Glutamatergic neuron (in vitro differentiated cells): ENCODE measurements at places on chromosomes 5 and 9. TPM values are rescaled to one million over a fixed set of nuclear protein-coding genes. Genes with fewer than 3 reads are reported as not detected.
A peak's percentile ranks its signal among the peaks of the same experiment; 100 is the strongest.

DNA sequence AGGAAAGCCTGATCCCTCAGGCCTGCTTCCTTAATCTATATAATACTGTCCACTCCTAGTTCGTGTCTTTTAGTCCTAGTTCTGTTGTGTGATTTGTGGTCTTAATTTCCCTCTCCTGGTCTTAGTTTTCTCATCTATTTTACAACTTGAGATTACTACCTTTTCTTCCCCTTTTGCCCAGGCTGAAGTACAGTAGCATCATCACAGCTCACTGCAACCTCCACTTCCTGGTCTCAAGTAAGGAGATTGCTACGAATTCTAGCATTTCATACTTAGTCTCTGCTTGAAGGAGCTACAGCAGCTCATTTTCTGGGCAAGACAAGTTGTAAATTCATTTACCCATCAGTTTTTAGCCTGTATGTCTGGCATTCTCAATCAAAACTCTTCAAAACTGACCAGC, 5.5 kb downstream of the TRIM32 start:
- H3K4me3 ChIP-seq, result no peak overlapping the region
- no peak for DNase-seq
- H3K27ac ChIP-seq, result no peak overlapping the region
- peaks cover 10% of the 10 kb centered on the region for H3K4me1 ChIP-seq
- H3K27me3 ChIP-seq, result peaks cover 3% of the 10 kb centered on the region
- no peaks in the 10 kb centered on the region for H3K36me3 ChIP-seq

- no peak for DNase-seq
- no peak overlapping the region for H3K27ac ChIP-seq
- H3K27me3 ChIP-seq, result peaks cover 3% of the 10 kb centered on the region
- H3K4me3 ChIP-seq, result no peak overlapping the region
These were observed 38.3 kb downstream of the ANKRD33B start for GRCh38 chr5:10602031-10602806.

DNA sequence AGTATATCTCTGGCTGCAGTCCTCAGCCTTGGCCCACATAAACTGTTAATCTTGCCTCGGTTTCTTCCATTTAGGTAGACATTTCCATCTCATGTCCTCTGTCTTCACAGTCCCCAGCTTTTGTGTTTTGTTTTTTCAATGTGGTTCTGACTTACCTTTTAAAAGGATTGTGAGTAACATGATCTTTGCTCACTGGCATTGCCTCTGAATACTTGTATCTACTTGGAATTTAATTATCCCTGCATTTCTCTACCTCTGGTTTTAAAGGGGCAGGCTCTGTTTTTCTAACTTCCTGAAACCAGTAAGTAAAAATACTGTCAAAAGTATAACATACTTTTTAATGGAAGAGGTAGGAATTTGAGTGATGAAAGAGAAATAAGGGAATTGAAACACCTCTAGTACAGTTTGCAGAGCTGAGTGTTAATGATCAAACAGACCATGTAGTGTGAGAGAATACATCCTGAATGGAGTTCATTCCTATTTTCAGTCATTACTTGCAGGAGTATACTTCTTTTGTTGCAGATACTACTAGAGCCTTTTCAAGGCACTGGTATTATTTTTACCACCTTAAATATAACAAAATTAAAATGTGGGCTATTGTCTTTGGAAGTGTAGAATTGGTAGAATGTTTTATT, 62.6 kb downstream of the MTREX start:
- no peaks in the 10 kb centered on the region for H3K27me3 ChIP-seq
- no peak for DNase-seq
- no peak overlapping the region for H3K27ac ChIP-seq
- no peak overlapping the region for H3K4me3 ChIP-seq
- no peaks in the 10 kb centered on the region for H3K4me1 ChIP-seq

DNA sequence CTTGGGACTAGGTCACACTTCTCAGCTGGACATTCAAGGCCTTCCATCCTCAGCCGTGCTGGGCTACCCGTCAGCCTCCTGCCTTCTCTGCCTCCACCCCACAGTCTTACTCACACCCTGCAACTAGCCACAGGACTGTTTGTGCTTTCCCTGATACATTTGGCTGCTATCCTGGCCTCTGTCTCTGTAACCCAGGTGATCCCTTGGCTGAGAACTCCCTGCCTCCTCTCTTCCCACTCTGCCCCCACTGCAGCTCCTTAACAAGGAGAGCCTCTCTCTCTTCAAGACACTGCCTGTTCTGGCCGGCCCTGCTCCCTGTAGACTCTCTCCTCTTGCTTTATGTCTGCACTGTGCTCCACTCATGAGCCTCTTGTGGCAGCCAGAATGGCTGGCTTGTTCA, 120.6 kb downstream of the MSX2 start:
- H3K27me3 ChIP-seq, result peaks cover 3% of the 10 kb centered on the region
- no peak overlapping the region for H3K4me3 ChIP-seq
- no peak for DNase-seq
- H3K36me3 ChIP-seq, result peaks cover 7% of the 10 kb centered on the region

- H3K36me3 ChIP-seq, result no peaks in the 10 kb centered on the region
- peak; percentile 78 for DNase-seq
- H3K4me1 ChIP-seq, result peaks cover 52% of the 10 kb centered on the region
- H3K27ac ChIP-seq, result peak overlapping the region; percentile 96
- peak overlapping the region; percentile 90 for H3K4me3 ChIP-seq
These were observed 65.5 kb upstream of the ABCA1 start for GRCh38 chr9:104993291-104993963.

- H3K4me1 ChIP-seq, result peaks cover 31% of the 10 kb centered on the region
- H3K4me3 ChIP-seq, result no peak overlapping the region
- H3K27me3 ChIP-seq, result peaks cover 4% of the 10 kb centered on the region
- no peak overlapping the region for H3K27ac ChIP-seq
These were observed 57.3 kb upstream of the ANKRD33B start for GRCh38 chr5:10506535-10506934.

- no peaks in the 10 kb centered on the region for H3K36me3 ChIP-seq
- H3K27me3 ChIP-seq, result no peaks in the 10 kb centered on the region
- H3K27ac ChIP-seq, result no peak overlapping the region
- H3K4me1 ChIP-seq, result peaks cover 3% of the 10 kb centered on the region
- no peak for DNase-seq
These were observed 98.4 kb downstream of the UNC13B start for GRCh38 chr9:35260186-35260585.

DNA sequence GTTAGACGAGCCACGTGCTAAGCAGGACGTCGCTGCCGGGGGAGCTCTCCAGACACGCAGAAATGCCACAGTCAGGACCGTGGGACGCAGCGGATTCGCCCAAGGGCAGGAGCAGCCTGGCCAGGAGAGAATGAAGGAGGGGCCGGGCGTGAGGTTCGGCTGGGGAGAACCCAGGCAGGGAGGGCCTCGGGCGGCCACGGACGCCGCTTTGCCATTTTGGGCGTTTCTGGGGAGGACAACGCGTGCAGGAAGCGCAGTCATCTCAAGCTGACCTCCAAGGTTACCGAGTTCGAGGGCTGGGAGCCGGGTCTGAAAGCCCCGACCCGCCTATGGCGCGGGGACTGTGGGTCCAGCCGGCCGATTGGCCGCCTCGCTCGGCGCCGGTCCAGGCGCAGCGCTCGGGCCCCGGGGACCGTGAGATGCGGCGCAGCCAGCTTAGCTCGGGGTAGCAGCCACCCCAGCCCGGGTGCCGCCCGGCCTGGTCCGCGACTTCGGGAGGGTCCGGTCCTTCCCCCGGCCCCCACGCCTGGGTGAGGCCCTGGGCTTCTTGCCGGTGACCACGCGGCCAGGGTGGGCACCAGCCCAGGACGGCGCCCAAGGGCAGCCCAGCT, 760 bp upstream of the MAN1B1 start:
- H3K27me3 ChIP-seq, result peaks cover 12% of the 10 kb centered on the region
- H3K4me3 ChIP-seq, result peak overlapping the region; percentile 88
- H3K27ac ChIP-seq, result peak overlapping the region; percentile 59
- peaks cover 17% of the 10 kb centered on the region for H3K4me1 ChIP-seq
- H3K36me3 ChIP-seq, result peaks cover 6% of the 10 kb centered on the region

GRCh38 chr9:136086213-136086881, 8.7 kb downstream of the NACC2 start:
- H3K27ac ChIP-seq, result no peak overlapping the region
- H3K4me3 ChIP-seq, result no peak overlapping the region
- H3K27me3 ChIP-seq, result no peaks in the 10 kb centered on the region
- no peaks in the 10 kb centered on the region for H3K36me3 ChIP-seq
- DNase-seq, result peak; percentile 15

GRCh38 chr9:97480749-97481148, 20.7 kb upstream of the TMOD1 start:
- DNase-seq, result no peak
- H3K36me3 ChIP-seq, result no peaks in the 10 kb centered on the region
- no peak overlapping the region for H3K27ac ChIP-seq
- no peaks in the 10 kb centered on the region for H3K4me1 ChIP-seq
- no peak overlapping the region for H3K4me3 ChIP-seq

GRCh38 chr9:35406183-35406959, 83.5 kb upstream of the RUSC2 start:
- H3K4me3 ChIP-seq, result peak overlapping the region; percentile 31
- DNase-seq, result peak; percentile 57
- H3K27ac ChIP-seq, result no peak overlapping the region
- no peaks in the 10 kb centered on the region for H3K36me3 ChIP-seq
- no peaks in the 10 kb centered on the region for H3K27me3 ChIP-seq

GRCh38 chr5:93395010-93395409, 186.0 kb downstream of the NR2F1-AS1 start:
- H3K36me3 ChIP-seq, result no peaks in the 10 kb centered on the region
- no peaks in the 10 kb centered on the region for H3K4me1 ChIP-seq
- no peak overlapping the region for H3K27ac ChIP-seq

GRCh38 chr9:27601396-27601795, 28.1 kb upstream of the C9orf72 start:
- H3K27me3 ChIP-seq, result peaks cover 2% of the 10 kb centered on the region
- H3K4me3 ChIP-seq, result no peak overlapping the region
- no peaks in the 10 kb centered on the region for H3K36me3 ChIP-seq
- H3K27ac ChIP-seq, result no peak overlapping the region

GRCh38 chr9:104177676-104178075, 83.6 kb downstream of the SMC2 start:
- no peak overlapping the region for H3K4me3 ChIP-seq
- H3K27ac ChIP-seq, result no peak overlapping the region
- peaks cover 3% of the 10 kb centered on the region for H3K4me1 ChIP-seq

The PCDHB16 gene
- total RNA-seq, result 20.1 TPM

The SLC9A3 gene
- total RNA-seq, result 1.1 TPM

- no peak overlapping the region for H3K4me3 ChIP-seq
- H3K27ac ChIP-seq, result no peak overlapping the region
- H3K36me3 ChIP-seq, result no peaks in the 10 kb centered on the region
- no peaks in the 10 kb centered on the region for H3K27me3 ChIP-seq
- no peaks in the 10 kb centered on the region for H3K4me1 ChIP-seq
- DNase-seq, result no peak
These were observed 16.8 kb downstream of the C9orf72 start for GRCh38 chr9:27556470-27556869.

The CACFD1 gene
- total RNA-seq, result 45.4 TPM

GRCh38 chr9:106304401-106304920, 558.5 kb upstream of the ZNF462 start:
- H3K27ac ChIP-seq, result no peak overlapping the region
- H3K27me3 ChIP-seq, result peaks cover 2% of the 10 kb centered on the region
- H3K4me1 ChIP-seq, result peaks cover 13% of the 10 kb centered on the region

DNA sequence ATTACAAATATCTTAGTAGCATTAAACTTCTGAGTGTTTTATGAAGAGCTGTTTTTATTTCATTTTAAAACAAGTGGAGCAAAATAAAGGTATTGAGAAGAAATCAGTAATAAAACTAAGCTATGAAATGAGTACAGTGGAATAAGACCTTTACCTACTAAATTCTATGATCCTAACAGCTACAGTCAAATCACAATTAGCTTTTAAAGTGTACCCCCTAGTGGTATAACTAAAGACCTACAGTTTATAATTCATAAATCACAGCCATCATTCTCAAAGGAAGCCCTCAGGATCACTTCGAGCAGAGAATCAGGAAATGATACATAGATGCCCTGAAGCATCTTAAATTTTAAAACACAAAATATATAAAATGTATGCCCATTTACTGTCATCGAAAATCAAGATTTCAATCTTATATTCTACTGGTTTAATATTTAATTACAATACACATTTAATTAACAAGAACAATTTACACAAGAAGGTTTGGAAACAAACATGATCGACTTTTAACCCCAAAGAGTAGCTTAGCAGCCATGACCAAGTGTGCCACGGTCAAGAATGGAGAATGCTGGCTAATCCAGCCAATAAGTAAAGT, 12.3 kb downstream of the CCNH start:
- H3K4me1 ChIP-seq, result peaks cover 2% of the 10 kb centered on the region
- DNase-seq, result no peak
- no peak overlapping the region for H3K27ac ChIP-seq

GRCh38 chr9:976258-976942, at the start of gene DMRT3:
Gene DMRT3, plus strand, starts transcription at chr9:976655. Its CDS starts 347 bp downstream, at chr9:977002.
- peak within 1 kb of the TSS; percentile 72 for H3K4me3 ChIP-seq
- H3K36me3 ChIP-seq, result peaks cover 5% of the 10 kb centered on the region
- peak; percentile 73 for DNase-seq
- no peak within 1 kb of the TSS for H3K27ac ChIP-seq
- peaks cover 48% of the 10 kb centered on the region for H3K27me3 ChIP-seq

- H3K27ac ChIP-seq, result no peak overlapping the region
- H3K4me3 ChIP-seq, result no peak overlapping the region
- no peaks in the 10 kb centered on the region for H3K36me3 ChIP-seq
- peaks cover 5% of the 10 kb centered on the region for H3K4me1 ChIP-seq
These were observed 387.5 kb downstream of the TRIM36 start for GRCh38 chr5:114782177-114782576.

- H3K27me3 ChIP-seq, result peaks cover 4% of the 10 kb centered on the region
- no peak overlapping the region for H3K4me3 ChIP-seq
- no peak overlapping the region for H3K27ac ChIP-seq
- no peaks in the 10 kb centered on the region for H3K36me3 ChIP-seq
- H3K4me1 ChIP-seq, result peaks cover 27% of the 10 kb centered on the region
These were observed 624.1 kb downstream of the ISL1 start for GRCh38 chr5:52007230-52007858.

GRCh38 chr9:136694163-136694871, 7.1 kb upstream of the AGPAT2 start:
- H3K27me3 ChIP-seq, result peaks cover 5% of the 10 kb centered on the region
- no peak overlapping the region for H3K27ac ChIP-seq
- peaks cover 15% of the 10 kb centered on the region for H3K4me1 ChIP-seq
- H3K36me3 ChIP-seq, result no peaks in the 10 kb centered on the region
- peak; percentile 86 for DNase-seq
- H3K4me3 ChIP-seq, result no peak overlapping the region

GRCh38 chr5:172410662-172411483, 43.5 kb downstream of the SH3PXD2B start:
- H3K4me3 ChIP-seq, result no peak overlapping the region
- DNase-seq, result no peak
- H3K4me1 ChIP-seq, result peaks cover 39% of the 10 kb centered on the region

DNA sequence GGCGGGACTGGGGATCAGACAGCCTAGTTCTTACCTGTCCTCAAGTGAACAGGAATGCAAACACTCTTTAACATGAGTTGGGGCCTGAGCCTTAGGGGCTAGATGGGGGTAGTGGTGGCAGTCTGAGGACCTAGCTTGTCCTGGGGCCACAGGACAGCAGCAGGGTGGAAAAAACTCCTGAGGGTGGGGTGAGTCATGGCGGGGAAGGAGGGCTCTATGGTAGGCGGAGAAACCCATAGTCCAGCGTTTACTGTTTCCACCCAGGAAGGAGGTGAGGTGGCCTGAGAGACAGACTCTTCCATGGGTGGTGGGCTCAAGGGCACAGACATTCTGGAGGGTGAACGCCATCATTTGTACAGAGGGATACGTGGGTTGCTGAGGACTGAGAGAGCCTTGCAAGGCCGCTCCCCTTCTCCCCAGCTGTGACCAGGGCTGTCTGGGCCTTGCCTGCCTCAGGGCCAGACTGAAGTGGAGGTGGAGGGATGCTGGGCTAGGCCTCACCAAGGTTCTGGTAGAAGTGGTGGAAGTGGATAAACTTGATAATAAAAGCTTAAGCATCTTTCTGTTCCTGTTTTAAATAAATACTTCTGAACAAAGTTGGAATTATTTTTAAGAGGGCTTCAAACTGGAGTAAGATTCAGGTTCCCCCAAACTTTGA, 1.1 kb upstream of the TSPAN17 start:
- H3K36me3 ChIP-seq, result no peaks in the 10 kb centered on the region
- H3K4me1 ChIP-seq, result peaks cover 27% of the 10 kb centered on the region
- H3K27ac ChIP-seq, result peak overlapping the region; percentile 38
- peaks cover 15% of the 10 kb centered on the region for H3K27me3 ChIP-seq
